ELF-1 (cell line): ENCODE measurements at places on chromosomes 13 and 19.
A peak's percentile ranks its signal among the peaks of the same experiment; 100 is the strongest.

DNA sequence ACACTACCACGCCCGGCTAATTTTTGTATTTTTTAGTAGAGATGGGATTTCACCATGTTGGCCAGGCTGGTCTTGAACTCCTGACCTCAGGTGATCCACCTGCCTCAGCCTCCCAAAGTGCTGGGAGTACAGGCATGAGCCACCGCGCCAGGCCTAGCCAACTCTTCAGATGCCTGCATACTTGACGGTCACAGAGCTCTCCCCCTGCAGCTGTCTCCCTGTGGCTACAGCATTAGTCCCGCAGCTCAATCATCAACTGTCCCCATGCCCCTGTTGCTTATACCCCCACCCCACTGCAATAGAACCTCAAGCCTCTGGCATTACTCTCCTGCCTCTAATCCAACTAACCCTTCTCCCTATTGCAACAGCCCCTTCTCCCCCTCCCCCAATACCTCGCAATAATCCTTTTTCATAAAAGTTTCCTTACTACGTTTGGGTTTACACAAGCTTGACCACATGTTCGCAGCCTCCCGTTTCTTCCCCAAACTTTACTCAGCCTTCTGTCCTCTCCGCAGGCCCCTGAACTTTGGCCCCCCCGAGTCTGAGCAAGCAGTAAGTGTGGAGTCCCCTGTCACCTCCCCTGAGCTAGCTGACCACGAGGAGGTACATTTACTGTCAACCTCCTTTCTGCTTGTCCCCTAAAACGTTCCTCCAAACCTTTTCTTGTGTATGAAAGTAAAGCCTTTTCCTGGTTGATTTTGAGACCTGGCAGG lies 1.7 kb downstream of the ZNF77 start:
- no peak for DNase-seq

DNA sequence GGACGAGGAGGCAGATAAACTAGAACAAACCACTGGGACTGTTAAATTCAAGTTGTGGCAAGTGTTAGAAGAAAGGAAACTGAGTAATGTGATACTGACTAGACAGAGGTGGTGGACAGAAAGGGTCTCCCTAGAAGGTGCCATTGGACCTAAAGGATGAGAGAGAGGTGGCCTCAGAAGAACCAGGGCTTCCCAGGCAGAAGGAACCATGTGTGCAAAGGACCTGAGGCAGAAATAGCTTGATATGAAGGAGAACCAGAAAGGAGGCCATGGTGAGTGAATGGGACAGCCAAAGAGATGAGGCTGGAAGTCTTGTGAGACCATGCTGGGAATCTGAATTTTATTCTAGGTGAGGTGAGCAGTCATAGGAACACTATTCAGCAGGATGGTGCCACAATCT lies 2.8 kb upstream of the SYDE1 start:
- no peak for DNase-seq

GRCh38 chr13:110980921-110981320 lies 66.1 kb upstream of the ANKRD10 start:
- DNase-seq = no peak

- DNase-seq = no peak
Measured at GRCh38 chr19:15429825-15430467, 11.2 kb upstream of the AKAP8L start.

DNA sequence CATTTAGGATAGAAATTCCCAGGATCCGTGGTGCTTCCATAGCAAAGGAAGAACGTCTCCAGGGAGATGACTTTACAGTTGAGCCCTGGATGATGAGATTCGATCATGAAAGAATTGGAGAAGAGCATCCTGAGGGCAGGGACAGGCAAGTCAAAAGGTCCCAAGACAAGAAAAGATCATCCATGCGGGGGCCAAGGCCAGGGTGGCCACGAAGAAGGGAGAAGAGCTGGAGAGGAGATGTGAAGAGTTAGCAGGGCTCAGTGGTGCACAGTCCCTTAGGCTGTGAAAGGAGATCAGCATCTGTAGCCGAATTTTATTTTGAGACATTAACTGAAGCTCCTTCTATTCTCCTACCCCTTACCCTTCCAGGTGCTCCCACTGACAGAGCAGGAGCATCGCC lies 28.9 kb downstream of the OR10H4 start:
- DNase-seq = no peak

DNA sequence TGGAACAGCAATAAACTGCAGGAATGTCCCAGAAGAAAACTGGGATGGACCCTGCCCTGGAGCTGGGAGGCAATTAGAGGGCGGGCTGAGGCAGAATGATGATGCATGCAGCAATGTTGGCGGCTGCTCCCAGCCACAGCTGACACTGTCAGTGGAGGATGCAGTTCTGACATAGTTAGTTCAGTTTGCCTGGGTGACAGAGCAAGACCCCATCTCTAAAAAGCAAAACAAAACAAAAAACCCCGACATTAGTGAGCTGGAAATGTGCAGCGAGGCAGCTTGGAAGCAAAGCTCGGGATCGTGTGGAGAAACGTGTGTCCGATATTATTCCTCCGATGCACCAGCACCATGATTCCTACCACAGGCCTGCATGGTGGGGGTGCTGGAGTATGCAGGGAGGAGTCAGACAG lies 110.1 kb upstream of the UQCRFS1 start:
- peak; percentile 25 for DNase-seq

GRCh38 chr13:106591299-106591698 lies 23.4 kb upstream of the ARGLU1 start:
- DNase-seq = no peak

GRCh38 chr13:113881614-113882266 lies 17.9 kb upstream of the GAS6 start:
- no peak for DNase-seq

DNA sequence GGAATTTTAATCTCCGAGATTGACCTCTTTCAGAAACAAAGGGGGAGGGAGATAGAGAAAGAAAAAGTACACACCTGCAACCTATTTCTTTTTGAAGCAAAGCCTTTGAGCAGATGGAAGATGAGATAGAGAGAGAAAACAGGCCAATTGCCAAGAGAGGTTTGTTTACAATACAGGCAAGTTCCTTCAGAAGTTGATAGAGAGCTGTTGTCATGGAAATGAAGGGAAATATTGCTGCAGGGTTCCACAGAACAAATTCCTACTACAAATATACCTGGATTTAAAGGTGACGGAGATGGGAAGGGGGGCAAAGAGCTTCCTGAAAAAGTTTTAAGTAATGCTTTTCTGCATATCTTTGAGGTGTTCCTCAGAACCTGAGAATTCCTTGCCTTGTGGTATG lies 388.4 kb downstream of the NDFIP2 start:
- DNase-seq = peak; percentile 67

GRCh38 chr13:75285310-75285709 lies 196.7 kb downstream of the TBC1D4 start:
- DNase-seq = no peak

DNA sequence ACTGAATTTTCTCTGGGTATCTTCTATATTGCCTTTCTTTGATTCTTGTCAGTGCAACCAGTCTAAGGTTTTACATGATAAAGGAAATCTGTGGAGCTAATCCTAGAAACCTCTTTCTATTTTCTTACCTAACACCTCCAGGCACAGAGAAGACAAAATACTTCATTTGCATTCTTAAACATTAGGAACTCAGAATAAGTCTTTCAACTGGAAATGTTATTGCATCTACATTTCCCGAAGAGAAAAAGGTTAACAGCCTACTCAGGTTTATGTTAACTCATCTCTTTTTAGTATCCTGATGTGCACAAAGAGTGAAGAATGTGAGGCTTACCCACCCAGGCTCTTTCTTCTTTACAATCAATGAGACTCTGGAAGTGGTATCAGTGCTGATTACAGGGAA lies 106.7 kb downstream of the PCCA start:
- DNase-seq = no peak

DNA sequence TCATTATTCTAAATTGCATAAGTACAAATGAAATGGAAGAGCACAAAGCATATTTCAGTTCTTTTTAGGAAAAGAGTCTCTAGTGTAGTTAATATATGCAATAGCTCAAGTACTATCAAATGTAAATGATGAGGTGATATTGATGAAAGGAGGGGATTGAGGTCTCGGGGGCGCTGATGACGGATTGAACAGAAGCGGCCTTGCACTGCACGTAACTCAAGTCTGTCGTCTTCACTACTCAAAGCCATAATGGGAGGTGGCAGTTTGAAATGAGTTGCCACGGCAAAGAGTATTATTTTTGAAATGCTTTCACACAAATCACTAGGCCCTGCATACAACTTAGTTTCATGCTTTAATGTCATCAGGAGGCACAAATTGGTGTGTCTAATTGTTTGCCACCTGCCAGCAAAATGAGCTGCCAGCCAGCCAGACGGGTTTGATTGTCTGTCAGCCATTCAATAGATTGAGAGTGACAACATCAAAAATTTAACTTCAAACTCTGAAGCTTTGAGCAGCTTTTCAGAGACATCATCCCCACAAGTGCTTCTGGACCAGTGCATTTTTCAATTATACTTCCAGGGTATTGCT lies 256.6 kb downstream of the NBEA start:
- DNase-seq = no peak

DNA sequence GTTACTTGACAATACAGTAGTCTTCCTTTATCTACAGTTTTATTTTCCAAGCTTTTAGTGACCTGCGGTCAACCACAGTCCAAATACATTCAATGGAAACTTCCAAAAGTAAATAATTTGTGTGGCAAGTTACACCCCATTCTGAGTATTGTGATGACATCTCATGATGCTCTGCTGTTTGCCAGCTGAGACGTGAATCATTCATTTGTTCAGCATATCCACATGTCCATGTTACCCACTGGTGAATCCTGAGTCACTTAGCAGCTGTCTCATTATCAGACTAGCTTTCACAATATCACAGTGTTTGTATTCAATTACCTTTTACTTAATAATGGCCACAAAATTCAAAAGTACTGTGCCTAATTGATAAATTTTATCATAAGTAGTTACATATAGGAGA lies 179.8 kb downstream of the PRR20E start:
- no peak for DNase-seq

DNA sequence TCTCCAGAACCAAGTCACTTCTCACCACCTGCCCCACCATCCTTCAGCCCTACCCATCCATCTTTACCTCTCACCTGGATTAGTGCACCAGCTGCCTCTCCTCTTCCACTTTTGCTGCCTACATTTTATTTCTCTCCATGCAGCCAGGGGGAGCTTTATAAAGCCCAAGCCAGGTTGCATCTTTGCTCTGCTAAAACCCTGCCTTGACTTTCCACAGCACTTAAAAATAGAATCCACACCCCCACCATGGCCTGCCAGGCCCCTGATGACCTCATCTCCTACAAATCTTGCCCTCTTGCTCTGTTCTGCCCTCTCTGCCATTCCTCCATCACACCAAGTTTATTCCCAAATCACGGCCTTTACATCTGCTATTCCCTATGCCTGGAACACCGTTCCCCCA lies 1.8 kb downstream of the HOOK2 start:
- no peak for DNase-seq

GRCh38 chr13:111952032-111952431 lies 114.9 kb upstream of the SOX1 start:
- DNase-seq = no peak

DNA sequence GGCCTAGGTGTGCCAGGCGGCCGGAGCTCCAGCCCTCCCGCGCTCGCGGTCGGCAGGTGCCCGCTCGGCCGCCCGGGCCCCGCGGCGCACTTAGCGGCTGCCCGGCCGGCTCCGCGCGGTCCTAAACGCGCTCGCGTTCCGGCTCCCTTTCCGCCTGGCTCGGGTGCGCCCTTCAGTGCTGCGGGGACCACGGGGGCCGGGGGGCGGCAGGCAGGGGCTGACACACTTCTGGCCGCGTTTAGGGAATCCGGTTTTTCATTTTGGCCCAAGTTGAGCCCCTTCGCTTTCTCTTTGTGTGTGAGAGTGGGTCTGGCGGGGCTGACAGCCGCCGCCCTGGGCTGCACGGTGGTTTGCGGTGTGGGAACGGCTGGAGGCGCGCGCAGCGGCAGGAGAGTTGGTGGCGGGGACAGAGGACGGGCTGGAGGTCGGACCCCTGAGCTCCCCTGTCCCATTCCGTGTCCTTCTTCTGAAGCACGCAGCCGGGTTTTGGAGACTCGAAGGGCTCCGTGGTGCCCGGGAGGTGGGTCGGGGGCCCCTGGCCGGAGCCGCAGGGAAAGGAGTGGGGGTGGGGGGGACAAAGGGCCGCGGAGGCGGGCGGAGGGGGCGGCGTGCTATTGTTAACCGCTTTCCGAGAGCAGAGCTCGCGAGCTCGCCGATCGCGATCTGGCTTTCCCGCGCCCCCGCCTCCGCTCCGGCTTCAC lies 3.1 kb downstream of the FGF9 start:
- DNase-seq = peak; percentile 48

DNA sequence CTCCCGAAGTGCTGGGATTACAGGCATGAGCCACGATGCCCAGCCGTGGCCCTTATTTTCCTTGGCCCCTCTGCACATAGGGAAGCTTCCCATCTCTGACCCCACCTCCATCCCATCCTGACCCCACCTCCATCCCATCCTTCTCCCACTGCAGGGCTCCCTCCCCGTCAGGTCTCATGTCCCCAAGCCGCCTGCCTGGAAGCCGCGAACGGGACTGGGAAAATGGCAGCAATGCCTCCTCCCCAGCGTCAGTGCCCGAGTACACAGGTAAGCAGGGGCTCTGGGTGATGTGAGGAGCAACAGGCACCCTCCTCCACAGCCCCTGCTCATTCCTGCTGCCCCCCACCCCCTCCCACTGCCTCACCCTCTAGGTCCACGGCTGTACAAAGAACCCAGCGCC lies 12.2 kb downstream of the XAB2 start:
- no peak for DNase-seq

GRCh38 chr13:53847502-53847901 lies 818.9 kb downstream of the OLFM4 start:
- DNase-seq = no peak

GRCh38 chr19:31339411-31339810 lies 9.8 kb downstream of the TSHZ3 start:
- DNase-seq = no peak

DNA sequence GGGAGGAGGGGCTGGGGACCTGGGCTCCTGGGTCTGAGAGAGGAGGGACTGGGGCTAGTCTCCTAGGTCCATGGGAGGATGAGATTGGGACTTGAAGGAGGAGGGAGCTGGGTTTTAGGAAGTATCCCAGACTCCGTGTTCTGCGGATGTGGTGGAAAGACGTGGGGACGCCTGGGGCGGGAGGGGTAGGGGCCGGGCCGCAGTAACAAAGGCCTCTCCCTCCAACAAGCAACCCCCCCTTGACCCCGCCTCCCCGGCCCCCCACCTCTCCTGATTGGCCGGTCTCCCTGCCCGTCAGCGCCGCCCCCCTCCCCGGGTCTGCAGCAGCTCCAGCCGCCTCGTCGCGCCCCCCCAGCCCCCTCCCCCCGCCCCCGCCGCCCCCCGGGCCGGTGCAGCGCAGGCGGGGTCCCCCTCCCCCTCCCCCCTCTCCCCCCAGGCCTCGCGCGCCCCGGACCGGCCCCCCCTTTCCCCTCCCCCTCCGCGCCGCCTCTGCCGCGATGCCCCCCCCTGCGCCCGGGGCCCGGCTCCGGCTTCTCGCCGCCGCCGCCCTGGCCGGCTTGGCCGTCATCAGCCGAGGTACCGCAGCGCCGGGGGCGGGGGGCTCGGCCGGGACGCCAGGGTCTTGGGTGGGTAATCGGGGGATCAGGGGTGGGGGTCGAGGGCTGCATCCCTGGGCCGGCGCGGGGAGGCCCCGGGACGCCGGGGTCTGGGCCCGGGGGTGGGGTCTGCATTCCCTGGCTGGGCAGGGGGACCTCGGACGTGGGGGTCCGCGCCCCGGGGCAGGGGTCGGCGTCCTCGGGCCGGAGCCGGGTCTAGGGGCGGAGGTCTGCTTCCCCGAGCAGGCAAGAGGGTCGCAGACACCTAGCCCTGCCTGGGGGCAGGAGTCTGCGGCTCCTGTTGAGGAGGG lies at the start of gene IGLON5:
Gene IGLON5 (plus strand): TSS at position 294 of the 907 bp plus-strand sequence. CDS start 204 bp downstream, at position 498.
- peak; percentile 26 for DNase-seq
